Sciatic nerve (tissue), 2 donors: ENCODE measurements at places on chromosomes 5 and 9. TPM values are rescaled to one million over a fixed set of nuclear protein-coding genes. Genes with fewer than 3 reads are reported as not detected.

Gene CXCL14
- total RNA-seq, result 184 TPM

Gene ZDHHC11B
- total RNA-seq, result 1.9 TPM

Gene PCDHGA1
- 1.4 TPM for total RNA-seq

Gene CBY3
- total RNA-seq, result not detected

Gene ARHGEF37
- 86.7 TPM for total RNA-seq

Gene GKAP1
- 11.5 TPM for total RNA-seq

Gene ADCY2
- 10.0 TPM for total RNA-seq

Gene ADAMTS12
- 6.9 TPM for total RNA-seq

Gene BTNL8
- total RNA-seq, result 0.53 TPM
